Cortex of kidney (tissue), 1 donor: ENCODE measurements at places on chromosomes 16 and 17.

DNA sequence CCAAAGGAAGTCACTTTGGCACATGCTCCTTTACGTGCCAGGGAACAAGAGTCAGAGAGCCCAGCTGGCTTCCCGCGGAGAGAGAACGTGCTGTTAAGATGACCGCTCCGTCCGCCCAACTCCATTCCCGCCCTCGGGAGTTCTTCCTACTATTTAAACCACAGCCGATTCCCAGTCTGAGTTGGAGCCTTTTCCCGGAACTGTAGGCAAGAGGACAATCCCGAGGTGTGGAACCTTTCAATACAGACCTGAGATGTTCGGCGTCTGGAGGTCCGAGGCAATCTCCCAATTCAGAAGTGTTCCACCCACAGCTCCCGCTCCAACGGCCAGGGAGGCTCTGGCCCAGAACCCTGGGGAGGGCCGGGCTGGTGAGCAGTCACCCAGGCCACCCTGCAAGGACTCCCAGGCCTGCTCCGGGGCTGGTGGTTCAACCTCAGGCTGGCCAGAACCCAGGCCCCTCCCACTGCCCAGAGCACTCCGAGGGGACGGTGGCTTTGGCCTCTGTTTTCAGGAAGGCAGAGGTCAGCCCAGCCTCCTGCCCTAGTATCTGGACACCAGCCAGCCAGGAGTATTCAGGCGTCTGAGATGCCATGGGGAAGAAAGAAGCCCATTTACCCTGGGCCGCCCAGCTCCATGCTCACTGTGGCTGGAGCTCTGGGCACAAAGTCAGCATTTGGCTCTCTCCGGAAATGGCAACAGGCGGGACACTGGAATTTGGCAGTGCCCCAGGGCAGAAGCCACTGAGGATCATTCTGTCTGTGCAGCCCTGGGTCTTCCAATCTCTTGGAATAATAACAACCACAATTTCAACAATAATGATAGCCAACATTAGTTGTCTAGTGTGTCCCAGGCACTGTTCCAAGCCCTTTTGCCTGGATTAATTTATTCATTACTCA lies 21.4 kb downstream of the EMP2 start:
- no peak for DNase-seq

GRCh38 chr17:77637818-77638575 lies 320.5 kb upstream of the TNRC6C start:
- no peak for DNase-seq

DNA sequence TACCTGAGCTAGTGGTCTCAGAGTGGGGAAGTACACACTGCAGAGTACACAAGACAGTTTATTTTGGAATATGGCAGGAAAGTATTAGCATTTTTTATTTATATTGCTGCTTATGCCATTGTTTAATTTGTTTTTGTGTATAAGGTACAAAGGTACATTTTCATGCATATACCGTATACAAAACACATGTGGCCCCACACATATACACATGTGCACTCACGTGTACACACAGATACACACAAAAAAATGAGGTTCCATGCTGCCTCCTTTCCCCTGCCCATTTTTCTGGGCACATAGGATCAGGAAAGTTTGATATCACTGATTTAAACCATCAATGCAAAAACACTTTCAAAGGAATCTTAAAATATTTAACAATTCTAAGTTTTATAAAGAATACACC lies 12.9 kb downstream of the IGSF6 start:
- no peak for DNase-seq

- no peak for DNase-seq
Measured at GRCh38 chr17:69858460-69858859, 216.6 kb upstream of the KCNJ16 start.

DNA sequence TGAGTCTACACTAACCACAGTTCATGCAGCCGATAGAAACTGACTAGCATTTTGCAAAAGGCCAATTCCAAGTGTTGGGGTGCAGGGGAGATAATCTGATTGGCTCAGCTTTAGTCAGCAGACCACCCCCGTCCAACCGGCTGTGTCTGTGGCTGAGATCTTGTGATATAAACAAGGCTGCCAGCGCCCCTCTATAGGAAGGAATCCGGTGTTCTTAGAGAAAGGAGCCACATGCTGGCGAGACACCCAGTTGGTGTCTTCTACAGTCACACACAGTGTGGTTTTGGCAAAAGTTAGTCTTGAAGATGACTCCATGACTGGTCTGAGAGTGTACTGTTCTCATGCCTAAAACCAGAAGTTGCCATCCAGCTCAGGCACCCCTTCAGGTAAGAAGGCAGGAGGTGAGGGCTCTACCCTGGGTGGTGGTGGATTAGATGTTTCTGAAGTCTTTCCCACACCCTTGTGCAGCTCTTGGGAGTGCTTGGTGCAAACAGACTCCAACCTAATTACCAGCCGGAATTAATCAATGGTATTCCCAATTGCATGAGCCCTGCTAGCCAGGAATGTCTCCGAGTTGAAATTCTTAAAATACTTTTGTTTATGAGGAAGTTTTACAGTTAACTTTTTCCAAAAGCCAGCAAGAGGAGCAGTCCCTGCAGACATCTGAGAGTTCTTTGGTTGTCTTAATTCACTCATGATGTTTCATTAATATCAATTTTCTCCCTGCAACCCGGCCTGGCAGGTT lies 172.3 kb upstream of the IRX6 start:
- DNase-seq = no peak
